ENCODE measurements at places on chromosomes 3 and 15. TPM values are rescaled to one million over a fixed set of nuclear protein-coding genes. Genes with fewer than 3 reads are reported as not detected.

The MKRN3 gene
- total RNA-seq, result 0.32 TPM

The PLCH1 gene
- total RNA-seq, result 0.16 TPM

The MAGEL2 gene
- total RNA-seq, result 0.11 TPM

The TEX9 gene
- 2.0 TPM for total RNA-seq

The PP2D1 gene
- not detected for total RNA-seq

GRCh38 chr15:99592145-99592791 lies 26.5 kb downstream of the MEF2A start:
- DNase-seq, result no peak

DNA sequence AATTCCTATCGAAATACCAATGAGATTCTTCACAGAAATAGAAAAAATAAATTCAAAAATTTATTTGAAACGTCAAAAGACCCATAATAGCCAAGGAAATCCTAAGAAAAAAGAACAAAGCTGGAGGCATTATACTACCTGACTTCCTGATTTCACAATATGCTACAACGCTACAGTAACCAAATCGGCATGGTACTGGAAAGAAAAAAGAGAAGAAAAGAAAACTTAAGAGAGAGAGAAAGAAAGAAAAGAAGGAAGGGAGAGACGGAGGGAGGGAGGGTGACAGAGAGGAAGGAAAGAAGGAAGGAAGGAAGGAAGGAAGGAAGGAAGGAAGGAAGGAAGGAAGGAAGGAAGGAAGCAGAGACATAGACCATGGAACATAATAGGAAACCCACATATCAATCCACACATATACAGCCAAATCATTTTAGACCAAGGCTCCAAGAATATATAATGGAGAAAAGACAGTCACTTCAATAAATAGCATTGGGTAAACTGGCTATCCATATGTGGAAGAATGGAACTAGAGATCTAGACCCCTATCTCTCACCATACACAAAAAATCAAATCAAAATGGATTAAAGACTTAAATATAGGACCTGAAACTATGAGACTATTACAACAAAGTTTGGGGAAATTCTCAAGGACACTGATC lies 118.6 kb upstream of the CNTN4 start:
- no peak for DNase-seq

DNA sequence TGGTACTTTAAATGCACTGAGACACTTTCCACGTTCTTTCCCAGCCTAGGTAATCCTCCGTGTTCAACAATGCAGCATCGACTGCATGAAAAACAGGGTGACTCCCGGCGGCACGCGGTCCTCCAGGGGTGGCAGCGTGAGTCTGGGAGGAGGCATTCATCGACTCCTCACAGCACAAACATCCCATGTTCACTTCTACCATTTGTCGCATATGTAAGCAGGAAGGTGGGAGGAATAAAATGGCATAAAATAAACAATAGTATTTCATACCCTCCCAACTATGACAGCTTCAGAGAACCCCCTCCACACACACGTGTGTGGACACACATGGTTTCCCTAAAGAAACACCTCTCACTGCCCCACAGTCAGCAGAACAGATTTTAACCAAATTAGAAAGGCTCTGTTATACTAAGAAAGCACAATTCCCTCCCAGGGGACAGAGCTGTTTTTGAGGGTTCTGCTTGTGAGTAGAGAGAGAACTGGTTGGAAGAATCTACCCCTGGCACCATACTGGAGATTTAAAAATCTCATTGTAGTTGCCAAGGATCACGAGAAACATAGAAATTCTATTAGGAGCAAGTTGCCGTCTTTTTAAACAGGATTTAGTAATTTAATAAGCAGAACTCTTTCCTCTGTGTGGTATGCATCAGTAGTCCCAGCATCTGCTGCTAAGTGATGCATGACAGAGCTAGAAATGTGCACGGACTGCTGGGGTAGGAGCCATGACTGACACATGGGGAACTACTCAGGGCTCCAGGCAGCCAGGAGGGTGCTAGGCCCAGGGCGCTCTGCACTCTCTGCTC lies 6.0 kb downstream of the FAM43A start:
- no peak for DNase-seq

DNA sequence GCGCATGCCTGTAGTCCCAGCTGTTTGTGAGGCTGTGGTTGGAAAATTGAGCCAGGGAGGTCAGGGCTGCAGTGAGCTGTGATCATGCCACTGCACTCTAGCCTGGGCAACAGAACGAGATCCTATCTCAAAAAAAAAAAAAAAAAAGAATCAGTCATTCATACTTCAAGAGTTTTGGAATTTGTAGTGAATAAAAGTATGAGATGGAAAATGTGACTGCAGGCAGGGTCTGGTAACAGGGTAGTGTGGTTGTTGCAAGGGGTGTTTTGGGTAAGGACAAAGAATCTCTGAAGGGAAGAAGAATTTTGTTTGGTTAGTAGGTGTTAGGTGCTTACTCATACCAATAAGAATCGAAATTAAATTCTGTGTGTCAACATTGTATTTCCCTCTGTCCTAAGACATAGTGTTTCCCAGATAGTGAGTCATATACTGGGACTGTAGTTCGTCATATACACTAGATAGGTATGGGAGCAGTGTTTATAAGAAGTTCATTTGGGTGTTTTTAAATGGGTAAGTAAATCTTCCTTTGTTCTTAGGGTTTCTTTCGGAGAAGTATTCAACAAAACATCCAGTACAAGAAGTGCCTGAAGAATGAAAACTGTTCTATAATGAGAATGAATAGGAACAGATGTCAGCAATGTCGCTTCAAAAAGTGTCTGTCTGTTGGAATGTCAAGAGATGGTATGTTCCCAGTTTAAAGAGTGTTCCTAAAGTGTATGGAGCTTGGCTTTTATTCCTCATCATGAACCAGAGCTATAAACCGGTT lies 14.2 kb downstream of the NR1D2 start:
- DNase-seq, result no peak

DNA sequence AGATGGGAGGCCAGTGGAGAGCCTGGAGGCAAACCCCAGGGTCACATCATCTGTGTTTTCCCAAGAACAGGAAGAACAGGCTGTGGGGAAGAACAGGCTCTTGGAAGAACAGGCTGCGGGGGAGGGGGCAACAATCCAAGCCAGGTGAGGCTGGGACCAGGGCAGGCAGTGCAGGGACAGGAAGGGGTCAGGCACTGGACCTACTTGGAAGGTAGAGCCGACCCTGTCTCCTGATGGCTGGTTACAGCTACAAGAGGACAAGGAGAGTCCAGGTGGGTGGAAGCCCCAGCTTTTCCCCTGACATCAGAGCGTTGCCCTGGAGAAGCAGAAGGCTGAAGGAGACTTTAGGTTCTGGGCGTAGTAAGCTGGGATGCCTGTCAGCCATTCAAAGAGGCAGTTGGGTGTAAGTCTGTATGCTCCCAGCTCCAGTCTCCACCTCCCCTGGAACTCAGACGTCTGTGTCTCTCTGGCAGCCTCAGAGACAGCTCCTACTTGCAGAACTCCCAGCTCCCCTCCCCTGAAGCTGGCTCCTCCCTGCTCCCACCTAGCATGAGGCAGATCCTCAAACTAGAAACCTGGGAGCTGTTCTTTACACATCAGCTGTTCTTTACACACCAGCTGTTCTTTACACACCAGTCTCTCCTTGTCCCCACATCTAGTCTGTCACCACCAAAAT lies 130.9 kb downstream of the DNAJB8 start:
- peak; percentile 65 for DNase-seq

DNA sequence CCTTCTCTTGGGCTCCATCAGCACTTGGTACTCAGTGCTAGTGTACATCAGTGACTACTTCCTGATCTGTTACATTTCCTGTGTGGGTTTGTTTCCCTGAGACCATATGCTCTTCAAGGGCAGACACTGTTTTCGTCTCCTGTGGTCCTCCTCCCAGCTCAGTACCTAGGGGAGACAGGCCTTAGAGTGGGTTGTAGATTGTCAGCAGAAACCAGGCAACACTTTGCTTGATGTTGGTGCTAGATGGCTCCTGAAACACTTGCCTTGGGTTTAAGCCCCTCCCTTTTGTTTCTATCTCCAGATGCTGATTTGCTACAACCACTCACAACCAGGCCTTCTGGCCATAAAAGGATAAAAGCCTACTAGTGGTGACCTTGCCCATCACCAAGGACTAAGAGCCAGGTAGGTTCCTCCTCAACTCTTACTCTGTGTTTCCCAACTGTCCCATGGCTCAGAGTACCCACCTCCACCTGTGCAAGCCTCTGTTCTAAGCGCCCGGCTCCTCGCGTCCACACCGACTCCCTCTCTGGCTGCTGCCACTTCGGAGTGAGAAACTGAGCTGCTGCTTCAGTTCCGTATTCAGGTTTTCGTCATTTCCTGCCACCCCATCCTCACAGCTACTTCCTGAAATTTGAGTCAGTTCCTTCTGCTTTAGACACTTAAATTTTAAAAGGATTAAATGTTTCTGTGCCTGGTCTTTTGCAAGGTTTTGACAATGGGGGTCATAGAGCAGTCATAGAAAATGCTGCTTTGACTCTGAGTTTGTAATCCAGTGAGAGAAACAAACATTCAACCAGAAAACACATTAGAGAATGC lies at the start of gene HCLS1:
Gene HCLS1, minus strand, starts transcription at position 548 of the 816 bp plus-strand sequence. CDS start 2,556 bp downstream, outside the sequence.
- peak; percentile 90 for DNase-seq

GRCh38 chr3:35141406-35141805 lies 497.9 kb upstream of the ARPP21 start:
- no peak for DNase-seq

- DNase-seq, result no peak
These were observed 4.0 kb downstream of the HES1 start for GRCh38 chr3:194139814-194140391.

DNA sequence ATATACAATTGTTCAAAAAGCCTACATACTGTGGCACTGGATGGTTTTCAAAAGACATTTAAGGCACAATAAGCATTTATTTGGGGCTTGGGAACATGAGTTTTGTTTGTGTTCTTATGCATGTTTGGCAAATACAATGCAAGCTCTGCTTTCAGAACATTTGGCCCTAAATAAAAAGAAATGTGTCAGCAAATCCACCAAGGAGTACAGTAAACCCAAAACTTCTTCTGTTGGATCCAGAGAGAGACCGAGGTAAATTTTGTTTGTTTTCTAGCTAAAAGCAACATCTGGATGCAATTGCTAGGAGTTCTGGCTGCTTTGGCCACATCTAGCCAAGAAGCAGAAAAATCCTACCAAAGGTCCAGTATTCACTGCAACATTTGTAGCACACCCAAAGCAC lies 168.8 kb downstream of the DCLK3 start:
- no peak for DNase-seq

DNA sequence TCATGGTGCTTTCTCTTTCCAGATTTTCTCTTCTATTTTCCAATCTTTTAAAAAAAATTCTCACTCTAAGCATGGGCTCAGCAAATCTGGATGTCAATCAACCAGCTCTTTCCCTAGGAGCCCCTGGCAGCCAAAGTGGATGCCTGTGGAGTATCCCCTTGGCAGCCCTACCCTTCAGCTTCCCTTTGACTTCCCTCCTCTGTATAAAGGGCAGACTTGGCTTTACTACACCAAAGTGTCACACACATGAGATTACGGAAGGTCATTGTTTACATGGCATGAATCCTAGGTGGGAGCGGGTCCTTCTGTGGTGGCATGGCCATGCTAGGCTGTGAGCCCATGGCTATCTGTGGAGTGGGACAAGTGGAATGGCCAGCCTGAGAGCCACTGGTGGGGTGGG lies 379.9 kb downstream of the GABRB3 start:
- DNase-seq, result no peak

GRCh38 chr3:197082871-197083270 lies 53.3 kb upstream of the MELTF start:
- DNase-seq, result no peak

GRCh38 chr3:15794303-15794771 lies 3.4 kb downstream of the ANKRD28 start:
- DNase-seq, result no peak

GRCh38 chr3:65551945-65552344 lies 486.8 kb downstream of the MAGI1 start:
- DNase-seq, result no peak

DNA sequence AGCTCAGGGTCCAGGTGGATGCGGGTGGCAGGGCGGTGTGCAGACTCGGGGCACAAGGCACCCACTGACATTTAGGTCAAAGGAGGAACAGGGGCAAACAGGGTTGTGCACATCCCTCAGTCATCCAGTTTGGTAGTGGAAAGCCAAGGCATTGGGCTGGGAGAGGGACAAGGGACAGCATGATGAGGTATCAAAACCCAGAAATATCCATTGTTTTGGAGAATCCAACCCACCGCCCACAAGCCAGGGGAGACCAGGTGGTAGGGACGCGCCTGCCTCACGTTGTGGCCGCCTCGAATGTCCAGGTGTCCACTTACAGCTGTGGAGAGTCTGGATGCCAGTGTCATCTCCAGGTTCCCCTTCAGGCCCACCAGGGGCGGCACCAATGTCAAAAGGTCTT lies 33.3 kb downstream of the SLC41A3 start:
- DNase-seq, result peak; percentile 49

DNA sequence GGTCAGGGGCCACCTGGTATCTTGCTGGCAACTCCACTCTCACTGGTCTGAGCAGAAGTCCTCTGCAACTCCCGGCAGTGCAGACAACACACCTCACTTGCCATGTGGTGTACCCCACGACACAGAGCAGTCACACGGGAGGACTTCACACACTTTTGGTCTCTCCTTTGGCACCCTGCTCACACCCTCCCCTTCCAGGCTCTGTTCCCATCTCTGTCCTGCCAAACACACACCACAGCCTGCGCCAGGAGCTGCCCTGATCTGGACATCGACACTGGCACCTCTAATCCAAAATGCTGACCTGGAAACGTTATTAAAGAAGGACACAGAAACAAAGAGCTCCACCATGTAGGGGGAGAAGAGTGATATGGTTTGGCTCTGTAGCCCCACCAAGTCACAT lies 57.2 kb downstream of the SLC41A3 start:
- peak; percentile 49 for DNase-seq

DNA sequence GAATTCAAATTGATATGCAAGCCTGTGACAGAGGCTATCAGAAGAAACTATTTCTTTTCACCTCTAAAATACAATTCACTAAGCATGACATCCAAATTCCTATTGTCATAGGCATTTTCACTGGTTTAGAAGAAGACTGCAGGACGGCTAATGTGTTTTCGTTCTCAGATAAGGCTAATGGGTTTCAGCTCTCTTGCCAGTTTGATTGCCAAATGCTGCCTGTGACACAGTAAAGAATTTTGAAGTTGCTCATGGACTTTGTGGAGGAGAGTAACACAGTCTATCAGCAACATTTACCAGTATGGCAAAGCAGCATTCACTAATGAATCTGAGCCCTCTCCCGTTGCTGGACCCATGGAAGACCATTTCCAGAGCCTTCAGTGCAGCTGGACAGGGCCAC lies 948.1 kb downstream of the FHIT start:
- no peak for DNase-seq

All from cardiac septum (tissue), 1 donor.